ENCODE measurements at places on chromosomes 2 and 18.
A peak's percentile ranks its signal among the peaks of the same experiment; 100 is the strongest.

DNA sequence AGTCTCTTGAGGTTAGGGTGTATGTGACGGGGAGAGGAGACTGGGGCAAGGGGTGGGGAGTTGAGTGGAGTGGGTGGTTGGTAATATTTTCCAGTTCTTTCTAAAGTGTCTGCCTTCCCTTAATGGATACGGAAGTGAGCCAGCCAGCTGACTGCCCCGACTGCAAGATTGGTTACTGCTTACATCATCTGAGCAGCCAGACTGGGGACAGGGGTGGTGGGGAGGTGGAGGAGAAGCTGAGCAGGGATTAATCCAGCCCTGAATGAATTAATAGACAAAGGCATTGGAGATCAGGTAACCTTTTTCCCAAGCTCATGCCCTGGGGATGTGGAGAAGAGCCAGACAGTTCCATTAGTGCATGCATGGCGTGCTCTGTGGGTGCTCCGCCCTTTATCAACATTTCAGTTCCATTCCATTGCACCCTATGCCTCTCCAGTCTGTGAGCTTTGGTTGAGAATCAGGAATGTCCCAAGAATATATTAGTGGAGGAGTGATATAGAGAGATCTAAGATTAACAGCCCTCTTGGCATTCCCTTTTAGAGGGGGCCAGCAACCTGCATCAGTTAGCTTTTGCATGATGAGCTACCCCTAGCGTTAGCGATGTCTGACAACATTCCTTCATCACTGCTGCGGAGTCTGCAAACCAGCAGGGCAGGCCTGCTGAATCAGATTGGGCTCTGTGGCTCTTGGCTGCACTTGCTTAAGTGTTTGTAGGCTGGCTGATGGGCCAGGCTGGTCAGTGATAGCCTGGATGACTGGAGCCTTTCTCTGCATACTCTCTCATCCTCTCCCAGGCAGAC, 67.4 kb downstream of the TNP1 start:
- DNase-seq, result no peak

- DNase-seq, result no peak
Observed at GRCh38 chr18:9684881-9685614, 23.1 kb upstream of the RAB31 start.

DNA sequence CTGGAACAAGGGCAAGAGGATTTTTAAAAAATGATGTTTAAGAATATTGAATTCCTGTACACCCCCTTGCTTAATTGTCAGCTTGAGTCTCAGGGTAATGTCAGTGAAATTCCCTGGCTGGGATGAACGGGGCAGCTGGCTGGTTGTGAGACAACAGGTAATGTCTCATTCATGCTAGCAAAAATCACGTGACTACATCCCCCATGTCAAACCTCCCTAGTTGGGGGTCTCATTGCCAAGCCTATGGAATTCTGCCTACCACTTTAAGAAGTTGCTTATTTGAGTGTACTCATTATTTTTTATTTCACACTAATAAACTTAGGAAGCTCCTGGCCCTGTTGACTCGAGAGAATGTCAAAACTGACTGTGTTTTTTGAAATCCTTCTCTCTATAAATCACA, 218.3 kb downstream of the ICOS start:
- DNase-seq, result no peak

- DNase-seq, result no peak
Observed at GRCh38 chr2:190478572-190479195, 55.8 kb downstream of the NEMP2 start.

DNA sequence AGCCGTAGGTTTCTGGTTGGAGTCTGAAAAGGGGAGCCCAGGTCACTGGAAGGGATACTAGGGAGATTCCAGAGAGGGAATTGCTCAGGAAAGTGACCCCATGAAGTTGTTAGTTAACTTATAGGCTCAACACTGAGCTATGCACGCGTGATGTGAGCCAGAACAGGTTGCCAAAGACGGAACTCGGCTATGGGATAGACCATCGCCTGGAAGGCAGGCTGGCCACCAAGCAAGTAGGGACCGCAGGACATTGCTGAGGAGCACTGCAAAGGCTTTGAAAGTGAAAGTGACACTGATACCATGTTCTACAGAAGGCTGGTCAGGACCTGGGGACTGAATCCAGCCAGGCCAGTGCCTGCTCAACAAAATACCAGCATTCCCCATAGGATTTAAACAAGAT, 7.3 kb downstream of the FARP2 start:
- no peak for DNase-seq

DNA sequence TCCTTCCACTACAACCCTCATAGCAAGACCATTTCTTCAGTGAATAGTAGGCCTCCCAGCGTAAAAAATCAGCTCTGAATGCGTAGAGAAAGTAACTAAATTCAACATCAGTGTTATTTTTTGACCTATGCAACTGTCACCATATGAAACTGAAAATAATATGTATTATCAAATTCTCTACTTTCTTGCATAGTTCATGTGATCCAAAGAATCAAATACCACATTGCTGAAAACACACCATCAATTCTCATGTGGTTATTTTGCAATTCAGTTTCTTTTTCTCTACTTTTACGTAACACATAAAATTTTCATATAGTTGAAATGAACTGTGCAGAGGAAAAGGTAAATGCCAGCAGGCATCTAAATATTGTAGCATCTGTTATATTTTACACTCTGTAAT, 208.5 kb upstream of the SPOPL start:
- DNase-seq, result no peak

DNA sequence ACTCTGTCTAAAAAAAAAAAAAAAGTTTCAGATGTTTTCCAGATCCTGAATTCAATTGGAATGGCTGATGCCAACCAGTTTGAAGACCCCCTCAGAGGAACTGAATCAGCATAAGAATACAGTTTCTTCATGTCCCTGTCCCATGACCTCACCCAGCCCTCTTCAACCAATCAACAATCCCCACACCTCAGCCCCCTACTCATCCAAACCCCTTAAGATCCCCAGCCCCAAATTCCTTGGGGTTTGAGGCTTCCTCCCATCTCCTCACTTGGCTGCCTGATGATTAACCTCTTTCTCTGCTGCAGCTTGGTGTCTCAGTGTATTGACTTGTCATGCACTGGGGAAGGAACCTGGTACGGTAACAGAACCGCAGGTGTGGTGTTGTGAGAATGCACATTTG, 97.6 kb upstream of the CABLES1 start:
- DNase-seq, result no peak

GRCh38 chr2:233081232-233081730, 21.1 kb downstream of the INPP5D start:
- DNase-seq, result no peak

- no peak for DNase-seq
Observed at GRCh38 chr2:189024901-189025618, 50.9 kb downstream of the COL3A1 start.

DNA sequence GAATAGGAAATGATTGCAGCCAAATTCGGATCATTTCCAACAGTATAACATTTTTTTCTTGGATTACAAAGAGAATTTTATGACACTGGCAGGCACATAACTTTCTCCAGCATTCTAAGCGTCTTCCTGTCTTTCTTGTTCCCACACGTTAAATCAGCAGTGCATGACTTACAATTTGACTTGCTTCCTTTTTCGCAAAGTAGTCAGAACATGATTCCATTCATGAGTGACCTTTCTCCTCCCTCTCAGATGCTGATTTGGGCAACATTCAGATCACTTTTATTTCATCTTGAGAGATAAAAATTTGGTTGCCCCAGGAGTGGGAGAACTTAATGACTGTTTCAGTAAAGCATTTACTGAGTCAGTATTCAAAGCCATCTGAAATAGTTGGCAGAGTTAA, 858.7 kb upstream of the ACVR2A start:
- DNase-seq, result no peak

GRCh38 chr2:168920504-168921157, 19.5 kb downstream of the G6PC2 start:
- DNase-seq, result no peak

DNA sequence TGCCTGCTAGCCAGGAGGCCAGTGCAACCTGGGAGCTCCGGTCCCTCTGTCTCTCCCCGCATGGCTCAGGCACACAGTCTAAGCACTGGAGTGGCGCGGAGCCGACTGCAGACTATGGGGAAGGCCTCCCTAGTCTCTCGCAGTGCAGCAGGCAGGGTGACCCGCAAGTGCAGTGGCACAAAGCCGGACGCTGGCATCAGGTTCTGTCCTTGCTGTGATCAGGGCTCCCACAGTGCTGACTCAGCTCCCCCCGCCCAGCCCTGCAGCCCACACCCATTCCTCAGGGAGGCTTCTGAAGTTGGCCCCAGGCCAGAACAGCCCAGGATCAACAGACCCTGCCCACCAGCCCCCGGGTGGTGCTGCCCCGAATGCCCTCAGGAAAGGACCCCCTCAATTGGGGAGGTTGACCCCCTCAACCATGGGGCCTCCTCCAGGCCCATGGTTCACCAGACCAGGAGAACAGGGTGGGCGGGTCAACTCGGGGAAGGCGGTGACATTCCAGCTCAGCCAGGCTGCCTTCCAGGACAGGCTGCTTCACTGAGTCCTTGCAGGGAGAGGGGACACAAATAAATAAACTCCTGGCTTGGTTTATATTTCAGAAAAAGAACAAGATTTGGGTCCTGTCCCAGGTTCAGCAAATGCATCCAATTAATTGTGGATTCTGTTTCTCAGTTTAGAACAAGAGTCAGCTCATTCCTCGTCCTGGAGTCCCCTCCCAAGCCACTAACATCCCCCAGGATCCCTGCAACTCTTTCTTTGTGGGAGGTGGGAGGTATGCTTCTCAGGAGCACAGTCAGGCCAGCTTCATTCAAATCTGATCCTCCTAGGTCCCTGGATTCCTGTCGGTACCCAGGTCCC, 12.2 kb downstream of the BIN1 start:
- no peak for DNase-seq

DNA sequence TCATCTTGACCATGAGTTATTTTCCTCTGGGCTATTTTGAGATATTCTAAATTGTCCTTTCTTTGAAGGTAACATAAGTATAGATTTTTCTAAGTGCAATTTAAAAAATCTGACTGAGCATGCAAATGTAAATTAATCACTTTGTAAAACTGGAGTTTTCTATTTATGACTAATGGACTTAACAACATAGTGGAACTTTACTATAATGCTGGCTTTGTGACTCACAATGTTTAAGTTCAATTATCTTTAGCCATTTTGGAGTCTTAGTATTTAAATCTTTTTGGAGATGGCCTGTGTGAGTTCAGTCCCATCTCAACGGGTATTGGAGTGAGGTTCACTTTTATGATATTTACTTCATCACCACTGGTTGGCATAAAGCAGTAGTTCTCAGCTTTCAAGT, 35.2 kb upstream of the NOSTRIN start:
- DNase-seq, result no peak

DNA sequence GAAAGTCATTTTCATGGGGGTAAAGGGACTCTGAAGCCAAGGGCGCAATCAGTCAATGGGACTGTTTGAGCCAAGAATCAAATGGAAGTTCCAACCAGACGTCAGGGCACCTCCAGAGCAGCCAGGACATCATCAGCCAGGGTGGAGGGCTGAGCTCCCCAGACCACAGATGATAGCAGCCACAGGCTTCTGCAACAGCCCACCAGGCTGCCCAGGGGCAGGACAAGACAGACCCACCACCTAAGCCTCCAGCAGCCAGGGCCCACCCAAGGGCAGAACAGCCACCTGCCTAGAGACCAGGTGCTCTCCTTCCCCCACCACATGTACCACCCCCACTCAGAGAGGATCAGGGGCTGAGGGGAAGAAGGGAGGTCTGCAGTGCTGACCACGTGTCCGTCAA, 53.8 kb upstream of the SLC66A3 start:
- no peak for DNase-seq

- no peak for DNase-seq
Observed at GRCh38 chr18:79516441-79516931, 120.8 kb downstream of the NFATC1 start.

DNA sequence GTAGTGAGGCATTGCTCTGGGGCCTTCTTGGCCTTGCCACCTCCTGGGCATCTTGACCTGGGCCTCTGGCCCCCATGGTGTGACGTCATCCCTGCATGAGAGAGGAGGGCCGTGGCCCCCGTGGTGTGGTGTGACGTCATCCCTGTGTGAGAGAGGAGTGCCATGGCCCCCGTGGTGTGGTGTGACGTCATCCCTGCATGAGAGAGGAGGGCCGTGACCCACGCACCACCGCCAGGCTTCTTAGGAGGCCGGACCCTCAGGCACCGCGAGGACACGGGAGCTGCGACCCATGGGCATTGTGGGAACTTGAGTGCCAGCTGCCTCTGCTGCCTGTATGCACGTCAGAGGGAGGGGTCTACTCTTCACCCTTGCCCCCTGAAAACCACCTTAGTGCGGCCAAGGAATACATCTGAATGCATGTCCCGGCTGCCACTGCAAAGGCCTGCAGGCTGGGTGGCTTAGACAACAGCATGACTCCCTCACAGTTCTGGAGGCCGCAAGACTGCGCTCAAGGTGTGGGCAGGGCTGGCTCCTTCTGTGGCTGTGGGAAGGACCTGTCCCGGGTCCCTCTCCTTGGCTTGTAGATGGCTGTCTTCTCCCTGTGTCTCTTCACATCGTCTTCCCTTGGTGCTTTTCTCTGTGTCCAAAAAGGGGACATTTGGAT, 20.8 kb upstream of the OTOS start:
- DNase-seq, result no peak

GRCh38 chr2:64852771-64853241, 136.4 kb upstream of the SLC1A4 start:
- DNase-seq, result no peak

DNA sequence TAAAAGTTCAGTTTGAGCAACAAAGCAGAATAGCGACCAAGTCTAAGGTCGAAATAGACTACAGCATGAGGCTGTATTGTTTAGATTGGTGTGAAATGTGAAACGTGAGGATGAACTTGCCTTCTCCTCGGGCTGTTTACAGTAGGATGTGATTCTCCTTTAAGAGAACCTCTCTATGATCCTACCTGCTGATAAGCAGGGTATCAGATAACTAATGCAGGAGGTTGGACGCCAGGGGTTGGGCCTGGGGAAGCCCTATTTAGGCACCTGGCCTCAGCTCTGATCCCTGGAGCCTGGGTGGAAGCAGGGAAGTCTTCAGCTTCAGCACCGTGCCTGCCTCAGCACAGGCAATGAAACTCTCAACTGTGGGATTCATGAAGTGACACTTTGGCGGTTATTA, 11.4 kb downstream of the CRYGD start:
- DNase-seq, result no peak

DNA sequence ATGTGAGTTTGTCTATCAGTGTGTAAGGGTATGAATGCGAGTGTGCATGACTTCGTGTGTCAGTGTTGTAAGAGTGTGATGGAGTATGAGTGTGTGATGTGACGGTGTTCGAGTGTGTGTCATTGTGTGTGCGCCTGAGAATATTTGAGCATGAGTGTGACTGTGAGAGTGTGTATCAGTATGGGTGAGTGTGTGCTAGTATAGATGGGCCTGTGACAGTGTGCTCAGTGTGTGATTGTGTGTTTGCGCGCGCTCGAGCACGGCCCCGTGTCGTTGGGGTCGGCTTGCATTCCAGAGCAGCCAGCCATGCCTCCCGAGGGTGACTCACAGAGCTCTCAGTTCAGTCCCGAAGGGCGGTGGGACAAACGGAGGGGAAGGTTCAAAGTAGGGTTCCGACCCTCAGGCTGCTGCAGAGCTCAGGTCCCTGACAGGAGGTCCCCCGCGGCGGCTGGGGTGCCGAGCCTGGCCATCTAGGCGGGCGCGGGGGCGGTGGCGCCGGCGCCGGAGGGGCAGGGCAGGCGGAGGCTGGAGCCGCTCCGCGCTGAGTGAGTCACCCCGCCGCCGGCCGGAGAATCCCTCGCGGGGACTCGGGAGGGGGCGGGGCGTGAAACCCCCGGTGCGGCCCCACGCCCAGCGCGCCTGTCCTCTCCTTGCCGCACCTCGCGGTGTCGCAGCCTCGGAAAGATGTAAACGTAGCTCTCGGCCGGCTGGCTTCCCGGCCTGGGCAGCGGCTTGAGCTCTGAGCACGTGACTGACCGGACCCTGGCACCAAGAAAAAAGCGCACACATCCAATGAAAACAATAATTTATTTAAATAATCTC, 3.8 kb downstream of the DLX2 start:
- DNase-seq, result peak; percentile 83
